ENCODE measurements at places on chromosomes 12 and 14.

GRCh38 chr14:78202163-78202562 is 32.0 kb downstream of the NRXN3 start:
- DNase-seq = no peak

- no peak for DNase-seq
Observed at GRCh38 chr12:82727886-82728285, 41.2 kb downstream of the TMTC2 start.

GRCh38 chr14:61416591-61416990 is 95.2 kb downstream of the PRKCH start:
- no peak for DNase-seq

DNA sequence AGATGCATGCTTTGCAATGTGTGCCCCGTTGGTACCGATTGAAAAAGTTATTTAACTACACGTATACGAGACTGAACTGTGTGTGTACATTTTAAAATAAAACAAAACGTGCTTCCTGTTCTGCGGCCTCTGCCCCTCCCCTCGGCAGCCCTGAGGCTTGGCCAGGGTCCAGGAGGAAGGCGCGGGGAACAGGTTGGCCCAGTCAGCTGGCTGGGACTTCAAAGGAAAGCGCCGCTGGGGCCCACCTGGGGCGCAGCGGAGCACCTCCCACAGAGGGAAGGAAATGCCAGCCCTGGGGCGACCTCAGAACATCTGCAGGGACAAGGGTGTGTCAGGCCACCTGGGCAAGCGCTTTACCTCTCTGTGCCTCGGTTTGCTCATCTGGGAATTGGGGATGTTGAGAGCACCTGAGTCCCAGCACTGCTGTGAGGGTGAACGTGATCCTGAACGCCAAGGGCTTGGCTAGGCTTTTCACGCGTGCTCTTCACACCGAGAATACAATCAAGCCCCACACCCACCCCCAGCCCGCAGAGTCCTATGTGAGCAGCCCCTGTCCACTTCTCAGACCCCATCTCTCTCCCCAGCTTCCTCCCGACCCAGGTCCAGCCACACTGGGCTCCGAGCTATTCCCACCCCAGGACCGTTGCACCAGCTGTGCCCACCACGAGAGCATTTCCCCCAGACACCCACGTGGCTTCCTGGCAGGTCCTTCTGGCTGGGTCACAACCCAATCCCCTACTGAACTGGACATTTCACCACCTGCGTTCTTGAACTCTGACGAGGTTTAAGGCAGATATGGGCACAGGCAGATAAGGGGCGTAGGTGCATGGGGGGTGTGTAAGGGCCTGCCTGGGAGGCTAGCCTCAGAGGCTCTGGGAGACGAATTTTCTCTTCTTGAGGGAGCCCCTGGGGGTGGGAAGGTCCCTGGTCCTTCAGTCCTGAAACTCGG is 41.9 kb upstream of the NCOR2 start:
- DNase-seq = peak; percentile 39

DNA sequence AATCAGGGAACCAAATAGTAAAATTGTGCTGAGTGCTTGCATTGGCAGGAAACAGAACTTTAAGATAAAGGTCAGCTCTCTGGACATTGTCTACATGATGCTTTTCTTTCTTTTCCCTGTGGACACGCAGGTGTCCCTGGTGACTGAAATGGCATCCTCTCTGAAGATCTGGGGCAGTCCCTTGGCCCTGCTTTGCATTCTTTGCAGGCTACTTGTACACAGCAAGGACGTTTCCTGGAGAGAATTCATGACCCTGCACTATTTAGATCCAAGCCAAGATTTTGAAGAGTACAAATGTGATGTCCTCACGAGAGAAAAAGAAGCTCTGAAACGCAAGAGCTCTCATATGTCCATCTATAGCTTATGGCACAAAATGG is 11.3 kb upstream of the EDDM3A start:
- no peak for DNase-seq

DNA sequence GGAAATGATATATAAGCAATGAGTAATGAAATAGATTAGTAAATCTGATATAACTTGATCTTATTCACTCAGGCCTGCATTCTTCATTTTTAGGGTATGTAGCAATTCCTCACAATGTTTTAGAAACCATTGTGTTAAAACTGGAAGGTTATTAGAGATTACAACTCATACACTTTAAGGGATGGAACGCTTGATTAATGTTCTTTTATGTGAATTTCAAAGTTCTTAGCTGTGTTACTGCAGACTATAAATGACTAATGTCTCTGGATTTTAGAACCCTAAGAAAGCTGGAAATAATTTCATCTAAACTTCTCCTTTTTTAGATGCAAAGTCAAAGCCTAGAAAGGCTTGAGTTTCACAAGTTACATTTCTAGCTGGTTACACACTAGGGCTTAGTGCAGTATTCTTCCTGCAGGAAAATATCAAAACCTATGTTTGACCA is 148.2 kb upstream of the CLEC14A start:
- no peak for DNase-seq

GRCh38 chr14:86321151-86321550 is 791.2 kb downstream of the FLRT2 start:
- DNase-seq = no peak

- DNase-seq = no peak
Observed at GRCh38 chr12:107436376-107436775, 249.2 kb upstream of the PWP1 start.

DNA sequence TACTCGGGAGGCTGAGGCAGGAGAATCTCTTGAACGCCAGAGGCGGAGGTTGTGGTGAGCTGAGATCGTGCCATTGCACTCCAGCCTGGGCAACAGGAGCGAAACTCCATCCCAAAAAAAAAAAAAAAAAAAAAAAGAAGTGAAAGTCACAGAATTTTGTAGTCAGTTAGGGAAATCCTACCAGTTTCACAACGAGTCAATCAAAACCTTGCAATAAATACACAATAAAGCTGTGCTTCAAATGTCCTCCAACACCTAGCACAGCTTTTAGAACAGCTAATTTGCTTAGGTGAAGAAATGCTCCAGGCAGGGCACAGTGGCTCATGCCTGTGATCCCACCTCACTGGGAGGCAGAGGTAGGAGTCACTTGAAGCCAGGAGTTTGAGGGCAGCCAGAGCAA is 112.8 kb upstream of the ATF7IP start:
- no peak for DNase-seq

DNA sequence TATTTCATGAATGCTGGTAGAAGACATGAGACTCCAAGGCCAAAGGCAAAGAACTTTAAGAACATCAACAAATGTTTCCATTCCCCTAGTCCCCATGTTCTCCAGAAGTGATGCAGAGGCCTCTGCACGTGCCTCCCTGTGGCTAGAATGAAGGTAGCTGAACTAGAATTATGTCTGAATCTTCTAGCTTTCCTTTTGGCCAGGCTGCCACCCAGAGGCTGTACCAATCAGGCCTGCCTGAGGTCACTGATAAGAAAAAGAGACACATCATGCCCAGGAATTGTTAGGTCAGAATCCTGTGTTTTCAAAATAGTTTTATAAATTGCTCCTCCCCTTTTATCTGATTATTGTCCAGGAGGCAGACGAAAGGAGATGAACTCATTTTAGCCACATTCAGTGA is 188.0 kb upstream of the SLC16A7 start:
- no peak for DNase-seq

DNA sequence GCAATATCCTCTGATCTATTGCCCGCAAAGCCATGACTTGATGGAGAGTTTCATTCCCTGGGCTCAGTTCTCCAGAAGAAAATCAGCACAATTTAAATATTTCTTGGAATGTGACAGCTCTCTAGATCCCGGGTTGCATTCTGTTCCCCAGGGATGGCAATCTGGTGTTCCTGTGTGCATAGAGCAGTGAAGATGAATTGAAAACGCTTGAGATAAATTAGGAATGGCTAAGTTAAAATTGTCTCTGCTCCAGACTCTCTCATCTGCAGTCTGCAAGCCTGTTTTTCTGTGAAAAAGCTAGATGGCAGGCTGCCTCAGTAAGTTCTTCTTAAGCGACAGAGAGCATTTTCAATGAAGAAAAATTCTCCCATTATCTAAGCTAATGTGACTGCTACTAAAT is 582.5 kb upstream of the MGAT4C start:
- DNase-seq = no peak

DNA sequence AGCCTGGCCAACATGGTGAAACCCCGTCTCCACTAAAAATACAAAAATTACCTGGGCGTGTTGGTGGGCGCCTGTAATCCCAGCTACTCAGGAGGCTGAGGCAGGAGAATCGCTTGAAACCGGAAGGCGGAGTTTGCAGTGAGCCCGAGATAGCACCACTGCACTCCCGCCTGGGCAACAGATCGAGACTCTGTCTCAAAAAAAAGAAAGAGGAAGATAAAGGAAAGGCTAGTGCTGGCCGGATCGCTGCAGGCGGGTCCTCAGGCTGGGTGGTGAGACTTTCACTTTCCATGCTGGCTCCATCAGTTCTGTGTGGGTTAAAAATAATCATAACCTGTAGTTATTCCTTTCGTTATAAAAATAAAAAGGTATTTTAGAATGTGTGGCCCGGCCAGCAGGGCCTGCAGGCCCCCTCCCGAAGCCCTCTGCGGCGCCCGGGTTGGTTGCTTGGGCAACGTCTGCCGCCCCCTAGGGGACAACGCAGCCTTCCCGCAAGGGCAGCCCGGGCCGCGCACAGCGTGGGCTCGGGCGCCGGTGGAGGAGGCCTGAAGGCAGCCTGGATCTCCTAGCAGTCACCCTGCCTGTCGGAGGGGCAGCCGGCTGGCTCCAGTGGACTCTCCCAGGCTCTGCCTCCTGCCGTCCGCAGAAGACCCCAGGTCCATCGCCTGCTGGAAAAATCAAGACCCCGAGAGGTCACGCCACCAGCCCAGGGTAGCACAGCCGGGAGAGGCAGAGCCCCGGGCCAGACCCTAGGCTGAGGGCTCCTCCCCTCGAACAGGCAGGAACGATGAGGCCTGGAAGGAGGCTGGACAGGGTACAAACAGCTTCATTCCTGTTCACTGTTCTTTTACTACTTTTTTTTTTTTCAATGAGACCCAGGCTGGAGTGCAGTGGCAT is 5.0 kb upstream of the SLC25A47 start:
- DNase-seq = peak; percentile 48

DNA sequence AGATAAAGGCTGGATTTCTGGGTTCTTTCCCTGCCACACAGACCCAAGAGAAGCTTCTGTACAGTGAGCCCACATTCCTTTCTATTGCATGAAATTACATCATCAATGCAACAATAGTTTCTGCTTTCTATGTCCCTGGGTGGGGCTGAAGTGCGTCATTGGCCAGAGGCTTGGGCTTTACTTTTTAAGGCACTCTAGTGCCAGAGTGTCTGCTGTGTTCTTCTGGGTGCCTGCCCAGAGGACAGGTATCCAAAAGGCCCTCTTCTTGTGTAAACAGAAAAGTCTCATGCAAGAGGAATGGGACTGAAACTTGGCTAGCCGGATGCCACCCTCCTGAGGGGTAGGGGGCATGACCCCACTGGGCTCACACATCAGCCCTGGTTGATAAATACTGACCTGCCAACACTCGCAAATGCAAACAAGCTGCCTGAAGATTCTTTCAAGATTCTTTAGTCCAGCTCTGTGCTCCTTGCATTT is 5.9 kb downstream of the KRT86 start:
- no peak for DNase-seq

GRCh38 chr12:2083008-2083407 is 30.2 kb downstream of the CACNA1C start:
- DNase-seq = no peak

GRCh38 chr12:77238335-77238734 is 173.0 kb upstream of the E2F7 start:
- no peak for DNase-seq

GRCh38 chr14:26191671-26192070 is 406.2 kb downstream of the NOVA1 start:
- DNase-seq = no peak

DNA sequence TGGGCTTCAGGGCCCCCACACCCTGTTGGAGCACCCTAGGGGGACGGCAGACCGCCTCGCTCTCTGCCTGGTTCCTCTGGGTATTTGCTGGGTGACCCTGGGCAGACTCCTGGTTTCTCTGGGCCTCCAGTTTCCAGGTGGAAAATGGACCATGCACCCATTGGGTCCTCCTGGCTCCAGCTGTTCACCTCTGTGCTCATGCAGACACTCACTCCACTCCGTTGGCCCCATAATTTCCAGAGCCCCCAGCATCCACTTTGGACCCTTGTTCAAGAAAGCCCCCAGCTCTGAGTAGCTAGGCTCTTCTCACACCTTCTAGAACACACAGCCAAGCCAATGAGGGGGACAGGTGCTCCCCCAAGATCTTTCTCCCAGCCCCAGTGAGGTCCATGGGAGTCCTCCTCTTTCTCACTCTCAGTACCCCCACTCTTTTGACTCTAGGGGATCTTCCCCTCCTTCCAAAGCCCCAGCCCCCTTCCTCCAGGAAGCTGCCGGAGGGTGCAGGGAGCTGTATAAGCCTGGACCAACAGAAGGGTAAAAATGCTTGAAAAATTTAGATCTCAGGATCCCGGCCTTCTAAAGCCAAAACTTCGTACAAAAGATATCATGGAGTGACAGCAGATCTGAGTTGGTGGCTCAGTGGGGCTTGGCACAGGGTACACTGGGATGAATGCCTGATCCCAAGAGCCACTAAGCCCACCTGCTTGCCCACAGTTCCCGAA is 174.8 kb upstream of the RTL1 start:
- no peak for DNase-seq

DNA sequence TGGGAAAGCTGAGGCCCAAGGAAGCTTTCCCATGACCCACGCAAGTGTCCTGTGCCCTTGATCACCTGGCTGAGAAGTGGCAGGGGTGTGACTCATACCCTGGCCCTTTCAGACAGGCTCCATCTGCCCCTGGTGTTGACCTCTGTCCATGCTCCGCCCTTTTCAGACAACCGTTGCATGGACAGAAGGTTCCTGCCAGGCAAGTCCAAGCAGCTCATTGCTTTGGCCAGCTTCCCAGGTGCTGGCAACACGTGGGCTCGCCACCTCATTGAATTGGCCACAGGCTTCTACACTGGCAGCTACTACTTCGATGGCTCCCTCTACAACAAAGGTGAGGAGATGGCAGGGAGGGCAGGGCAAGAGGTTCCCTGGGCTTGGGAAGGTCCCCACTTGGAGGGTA is 103.5 kb downstream of the WSCD2 start:
- no peak for DNase-seq

- DNase-seq = no peak
Observed at GRCh38 chr14:99632410-99633035, 12.4 kb upstream of the HHIPL1 start.

DNA sequence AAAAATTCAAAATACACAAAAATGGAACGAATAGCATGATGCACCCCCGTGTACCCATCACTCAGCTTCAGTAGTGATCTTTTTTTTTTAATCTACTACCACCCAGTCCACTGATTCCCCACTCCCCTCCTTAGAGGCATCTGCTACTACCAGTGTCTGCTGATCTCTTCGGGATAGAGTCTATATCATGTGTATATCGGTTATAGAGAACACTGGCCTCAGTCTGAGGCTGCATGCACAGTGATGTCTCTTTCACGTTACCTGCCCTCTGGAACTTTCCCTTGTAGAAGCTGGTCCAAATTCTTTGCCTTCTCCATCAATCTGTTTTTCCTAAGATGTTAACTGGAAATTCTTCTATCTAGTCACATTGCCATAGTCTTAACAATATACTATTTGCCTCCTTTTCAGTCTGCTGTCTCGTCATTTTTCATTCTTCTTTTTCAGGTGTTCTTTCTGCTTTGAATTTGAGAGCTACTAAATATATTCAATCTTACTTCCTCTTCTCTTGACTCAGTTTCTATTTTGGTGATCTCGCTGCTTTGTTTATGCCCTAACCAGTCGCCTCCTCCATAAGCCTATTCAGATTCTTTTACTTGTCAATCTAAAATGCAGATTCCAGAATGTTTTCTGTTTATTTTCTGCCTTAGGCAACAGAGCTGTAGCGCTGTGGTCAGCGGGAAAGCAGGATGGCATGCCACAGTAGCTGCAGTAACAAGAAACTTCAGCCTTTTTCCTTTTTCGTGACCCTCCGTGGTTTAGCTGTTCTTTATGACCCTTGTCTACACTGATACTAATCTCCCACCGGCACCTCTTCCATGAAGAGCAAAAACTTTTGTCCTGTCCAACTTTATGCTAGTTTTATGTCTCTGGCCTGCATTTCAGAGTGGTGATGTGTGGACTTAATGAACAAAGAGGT is 67.0 kb downstream of the FBXW8 start:
- DNase-seq = no peak

Measured in stimulated activated CD4-positive, alpha-beta T cell treated with anti-CD3 and anti-CD28 coated beads, Interleukin-1b, Interleukin-23, amount 100 ng/mL, for 1 hour (primary cell).